ENCODE measurements at places on chromosomes 1 and 21. TPM values are rescaled to one million over a fixed set of nuclear protein-coding genes. Genes with fewer than 3 reads are reported as not detected.
A peak's percentile ranks its signal among the peaks of the same experiment; 100 is the strongest.

GRCh38 chr1:3237570-3237969 lies 168.6 kb downstream of the PRDM16 start:
- no peak for DNase-seq

- DNase-seq: no peak
Measured at GRCh38 chr1:205453466-205453865, 2.4 kb downstream of the BLACAT1 start.

DNA sequence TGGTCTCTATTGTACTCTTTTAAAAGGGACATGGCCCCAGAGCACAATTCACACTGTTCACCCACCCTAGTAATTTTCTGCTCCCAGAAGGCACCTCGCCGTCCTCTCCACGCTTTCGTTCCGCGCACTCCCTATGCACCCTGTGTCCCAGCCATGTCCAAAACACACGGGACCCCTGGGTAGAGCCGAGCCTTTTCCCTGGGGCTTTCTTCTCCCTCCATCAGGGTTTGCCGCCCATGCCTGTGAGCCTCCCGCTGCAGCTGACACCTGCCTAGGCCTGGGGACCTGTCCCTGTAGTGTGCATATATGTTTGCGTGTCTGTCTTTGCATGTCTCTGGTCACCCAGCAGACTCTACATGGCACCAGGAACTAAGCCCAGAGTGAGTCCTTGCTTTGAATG lies 302.7 kb downstream of the PCP4 start:
- DNase-seq: no peak

DNA sequence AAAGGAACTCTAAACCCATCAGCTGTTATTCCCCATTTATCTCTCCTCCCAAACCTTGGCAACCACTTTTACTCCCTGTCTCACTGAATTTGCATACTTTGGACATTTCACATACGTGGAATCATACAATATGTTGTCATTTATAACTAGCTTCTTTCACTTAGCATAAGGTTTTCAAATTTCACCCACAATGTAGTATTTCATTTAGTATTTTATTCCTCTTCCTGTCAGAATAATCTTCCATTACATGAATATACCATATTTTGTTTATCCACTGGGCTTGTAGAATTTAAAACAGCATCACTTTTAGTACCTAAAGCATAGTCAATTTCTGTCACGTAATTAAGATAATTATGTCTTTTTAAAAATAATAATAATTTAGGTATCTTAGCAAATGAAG lies 55.5 kb upstream of the POU2F1 start:
- no peak for DNase-seq

- DNase-seq: no peak
Measured at GRCh38 chr1:66237722-66238479, 296.1 kb upstream of the SGIP1 start.

DNA sequence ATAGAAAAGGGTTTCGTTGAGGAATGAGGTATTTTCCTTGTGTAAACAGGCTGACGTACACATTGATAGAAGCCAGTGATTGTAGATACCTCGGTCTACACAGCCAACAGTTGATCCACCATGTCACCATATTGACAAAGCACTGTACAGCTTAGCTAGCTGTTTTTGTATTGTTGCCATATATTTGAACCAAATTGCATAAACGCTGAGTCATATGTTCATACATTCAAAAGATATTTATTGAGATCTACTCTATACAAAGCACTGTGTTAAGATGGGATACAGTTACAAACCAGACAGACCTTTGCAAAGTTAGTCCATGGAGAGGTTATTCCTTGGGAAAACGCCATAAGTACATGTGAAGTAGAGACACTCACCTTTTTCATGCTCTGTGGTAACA lies 132.4 kb upstream of the ATP1B1 start:
- DNase-seq: no peak

DNA sequence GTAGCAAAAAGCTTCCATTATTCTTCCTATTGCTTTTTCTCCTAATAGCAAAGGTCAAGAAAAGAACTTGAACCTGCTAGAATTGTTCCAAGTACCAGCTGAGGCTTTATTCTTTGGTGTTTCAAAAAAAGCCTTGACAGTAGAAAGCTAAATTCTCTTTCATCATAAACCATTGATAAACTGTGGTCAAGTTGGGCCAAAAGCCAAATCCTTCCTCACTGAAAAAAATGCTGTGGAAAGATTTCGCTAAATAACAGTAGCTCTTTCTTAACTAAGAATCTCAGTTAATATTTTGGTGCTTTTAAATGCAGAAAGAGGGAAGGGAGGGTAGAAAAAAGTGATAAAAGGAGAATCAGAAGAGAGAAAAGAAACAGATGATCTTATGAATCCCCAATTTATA lies 14.0 kb upstream of the JAM2 start:
- DNase-seq: no peak

DNA sequence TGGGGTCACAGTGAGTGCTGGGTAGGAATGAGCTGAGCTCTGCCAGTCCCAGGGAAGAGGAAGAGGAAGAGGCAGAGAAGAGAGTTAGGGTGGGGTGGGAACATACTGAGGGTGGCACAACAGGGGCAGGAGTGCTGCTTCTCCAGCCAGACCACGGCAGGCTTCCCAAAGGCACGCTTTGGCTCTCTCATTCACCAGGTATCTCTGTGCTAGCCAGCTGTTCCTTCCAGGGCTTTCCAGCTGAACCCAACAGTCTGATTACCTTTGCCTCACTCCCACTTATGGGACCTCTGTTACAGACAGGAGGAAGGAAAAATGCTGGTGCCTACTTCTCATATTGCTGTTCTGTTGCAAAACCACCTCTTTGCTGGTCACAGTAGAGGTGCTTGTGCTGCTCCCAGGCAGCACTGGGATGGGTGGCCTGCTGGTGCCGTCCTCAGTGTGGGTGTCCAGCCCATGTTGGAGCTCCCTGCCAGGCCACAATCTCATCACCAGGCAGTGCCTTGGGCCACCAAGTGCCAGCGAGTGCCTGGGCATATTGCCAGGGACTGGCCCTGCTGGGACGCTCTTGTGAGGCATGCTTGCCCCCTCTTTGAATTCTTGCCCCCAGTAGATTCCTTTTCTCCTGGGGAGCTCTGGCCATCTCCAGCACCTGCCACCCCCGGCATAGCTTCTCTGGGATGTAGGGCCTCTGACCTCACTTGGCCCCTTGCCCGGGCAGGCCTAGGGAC lies 2.1 kb downstream of the ADORA1 start:
- peak; percentile 78 for DNase-seq

DNA sequence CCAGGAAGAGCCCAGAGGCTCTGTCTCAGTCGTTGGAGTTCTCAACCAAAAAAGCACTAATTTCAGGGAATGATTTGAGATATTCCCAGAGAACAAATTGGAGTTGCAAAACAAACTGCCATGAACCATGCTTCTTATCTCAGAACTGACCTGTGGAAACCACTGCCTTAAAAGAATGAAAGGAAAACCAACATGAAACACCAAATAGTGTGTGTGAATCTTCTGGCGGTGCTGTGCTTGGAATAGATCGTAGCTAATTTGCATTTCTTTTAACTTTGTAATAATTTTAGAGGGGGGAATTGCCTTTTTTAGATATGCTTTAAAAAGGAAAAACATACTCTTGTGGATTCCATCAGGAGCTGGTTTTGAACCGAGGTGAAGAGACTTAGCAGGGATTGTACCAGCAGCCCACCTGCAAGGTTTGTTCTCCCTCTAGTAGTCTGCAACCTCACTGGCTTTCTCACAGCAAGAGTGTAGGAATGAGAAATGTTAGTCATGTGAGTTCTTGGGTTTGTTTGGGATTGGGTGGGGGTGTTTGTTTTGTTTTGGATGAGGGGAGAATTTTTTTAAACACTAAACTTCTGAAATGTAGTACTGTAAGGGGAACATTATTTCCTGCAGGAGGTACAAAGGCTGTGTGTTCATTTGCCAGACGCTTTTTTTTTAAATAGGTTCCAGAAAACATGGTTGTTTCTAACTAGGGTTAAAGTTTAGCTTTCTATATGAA lies 45.7 kb upstream of the ANGPTL1 start:
- DNase-seq: no peak

GRCh38 chr1:156268336-156268735 lies 14.3 kb downstream of the SMG5 start:
- no peak for DNase-seq

GRCh38 chr1:99606306-99606705 lies 39.6 kb upstream of the PALMD start:
- no peak for DNase-seq

DNA sequence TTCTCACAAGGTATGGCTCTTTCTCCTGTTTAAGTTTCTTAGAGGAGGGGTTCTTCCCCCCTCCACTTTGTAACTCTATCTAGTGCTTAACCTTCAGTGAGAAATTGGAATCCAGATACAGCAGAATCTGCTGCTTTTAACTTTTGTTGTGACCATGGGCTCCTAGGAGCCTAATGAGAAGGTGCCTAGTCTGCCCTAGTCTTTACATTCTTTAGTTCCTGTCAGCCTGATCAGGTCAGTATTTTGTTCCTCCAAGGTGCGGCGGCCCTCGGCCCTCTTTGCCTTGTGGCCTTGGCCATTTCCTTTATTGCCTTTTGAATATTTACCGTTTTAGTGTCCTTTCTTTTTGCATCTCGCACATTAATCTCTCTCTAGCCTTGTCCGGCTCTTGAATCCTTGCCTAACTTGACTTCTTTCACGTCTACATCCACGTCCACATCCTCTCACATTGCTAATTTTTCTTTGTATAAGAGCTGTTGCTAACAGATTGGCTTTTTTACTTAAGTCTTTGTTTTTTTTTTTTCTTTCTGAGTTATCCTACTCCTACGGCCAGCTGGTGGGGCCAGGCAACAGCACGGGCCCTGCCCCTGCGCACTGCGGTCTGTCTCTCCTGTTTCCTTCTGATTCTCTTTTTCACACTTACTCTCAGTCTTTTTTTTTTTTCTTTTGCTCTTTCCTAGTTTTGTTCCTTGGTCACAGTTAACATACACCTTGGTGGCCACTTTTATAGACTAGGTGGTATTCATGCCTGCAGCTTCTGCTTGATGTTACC lies 49.0 kb downstream of the SFPQ start:
- no peak for DNase-seq

- DNase-seq: peak; percentile 79
Measured at GRCh38 chr1:203289281-203289981, 15.9 kb upstream of the BTG2 start.

GRCh38 chr1:232377494-232377770 lies 252.5 kb downstream of the SIPA1L2 start:
- DNase-seq: no peak

DNA sequence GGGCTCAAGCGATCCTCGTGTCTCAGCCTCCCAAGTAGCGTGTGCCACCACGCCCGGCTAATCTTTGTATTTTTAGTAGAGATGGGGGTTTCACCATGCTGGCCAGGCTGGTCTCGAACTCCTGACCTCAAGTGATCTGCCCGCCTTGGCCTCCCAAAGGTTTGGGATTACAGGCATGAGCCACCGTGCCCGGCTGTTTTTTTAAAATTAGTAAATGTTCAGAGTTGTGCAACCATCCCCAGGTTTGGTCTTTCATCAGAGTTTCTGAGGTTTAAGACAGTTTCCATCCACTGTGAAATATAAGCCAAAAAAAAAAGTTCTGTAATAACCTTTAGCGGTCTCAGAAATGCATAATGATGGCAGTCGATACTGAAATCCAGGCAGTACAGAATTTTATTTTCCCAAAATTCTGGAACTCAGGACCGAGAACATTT lies 550 bp upstream of the SYT11 start:
- DNase-seq: no peak

GRCh38 chr1:206812471-206812870 lies 40.2 kb upstream of the IL10 start:
- DNase-seq: no peak

GRCh38 chr1:213600879-213601278 lies 386.9 kb upstream of the PROX1 start:
- DNase-seq: no peak

DNA sequence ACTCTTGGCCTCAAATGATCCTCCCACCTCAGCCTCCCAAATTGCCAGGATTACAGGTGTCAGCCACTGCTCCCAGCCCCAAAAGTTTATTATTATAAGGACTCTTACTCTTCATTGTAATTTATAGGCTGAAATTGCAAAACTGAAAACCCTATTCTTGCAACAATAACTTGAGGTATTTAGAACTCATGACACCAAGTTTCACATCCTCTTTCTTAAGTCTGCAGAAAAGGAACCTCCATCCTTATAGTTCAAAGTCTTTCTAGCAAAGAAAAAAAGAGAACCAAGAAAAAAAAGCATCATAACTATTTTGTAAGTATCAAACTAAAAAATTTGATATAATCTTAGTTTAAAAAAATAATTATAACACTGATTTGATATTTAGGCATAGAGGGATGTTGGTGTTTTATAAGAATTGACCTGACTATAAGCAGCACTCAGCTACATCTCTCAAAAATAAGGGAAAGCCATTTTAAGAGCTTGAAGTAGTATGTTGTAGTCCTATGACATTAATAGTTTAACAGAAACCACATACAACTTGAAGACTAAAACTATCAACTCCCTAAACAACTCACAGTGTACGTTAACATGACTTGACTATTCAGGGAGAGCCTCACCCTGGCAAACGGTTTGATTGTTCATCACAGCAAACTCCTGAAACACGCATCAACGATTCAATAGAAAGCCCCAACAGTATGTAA lies 122.4 kb downstream of the AKT3 start:
- DNase-seq: no peak

DNA sequence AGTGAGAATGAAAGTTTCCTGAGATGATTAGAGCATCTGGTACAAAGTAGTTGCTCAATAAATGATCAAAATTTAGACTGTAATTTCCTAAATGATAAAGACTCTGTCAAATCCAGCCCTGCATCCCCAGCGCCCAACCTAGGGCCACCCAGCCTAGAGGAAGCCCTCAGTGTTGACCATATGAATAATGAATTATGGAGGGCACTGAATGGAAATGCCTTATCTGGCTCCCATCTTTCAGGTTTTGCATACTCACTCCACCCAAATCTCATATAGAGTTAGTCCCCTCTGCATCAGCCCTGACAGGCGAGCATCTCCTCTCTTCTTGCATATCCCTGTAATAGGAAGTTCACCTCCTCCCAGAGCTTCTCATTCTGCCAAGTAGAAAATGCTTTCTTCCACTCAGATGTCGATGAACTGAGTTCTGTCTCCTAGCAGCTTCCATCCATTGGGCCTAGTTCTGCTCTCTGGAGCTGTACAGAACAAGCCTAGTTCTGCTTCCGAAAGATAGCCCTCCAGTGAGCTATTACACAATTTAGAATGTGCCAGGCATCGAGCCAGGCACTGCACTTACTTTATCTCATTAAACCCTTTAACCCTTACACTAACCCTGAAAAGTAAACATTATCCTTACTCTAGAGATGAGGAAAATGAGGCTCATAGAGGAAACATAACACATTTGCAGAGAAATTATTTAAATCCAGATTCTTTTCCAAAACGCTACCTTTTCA lies 20.9 kb downstream of the COA7 start:
- DNase-seq: no peak

AXDND1 gene
- total RNA-seq: not detected

BRINP3 gene
- 1.2 TPM for total RNA-seq

GBP7 gene
- total RNA-seq: 0.32 TPM

PCBP3 gene
- total RNA-seq: 3.8 TPM

AADACL3 gene
- not detected for total RNA-seq

LRRC39 gene
- total RNA-seq: 0.58 TPM

Data from upper lobe of right lung (tissue), 1 donor.